T-helper 1 cell (primary cell): ENCODE measurements at places on chromosomes 4 and X.
A peak's percentile ranks its signal among the peaks of the same experiment; 100 is the strongest.

DNA sequence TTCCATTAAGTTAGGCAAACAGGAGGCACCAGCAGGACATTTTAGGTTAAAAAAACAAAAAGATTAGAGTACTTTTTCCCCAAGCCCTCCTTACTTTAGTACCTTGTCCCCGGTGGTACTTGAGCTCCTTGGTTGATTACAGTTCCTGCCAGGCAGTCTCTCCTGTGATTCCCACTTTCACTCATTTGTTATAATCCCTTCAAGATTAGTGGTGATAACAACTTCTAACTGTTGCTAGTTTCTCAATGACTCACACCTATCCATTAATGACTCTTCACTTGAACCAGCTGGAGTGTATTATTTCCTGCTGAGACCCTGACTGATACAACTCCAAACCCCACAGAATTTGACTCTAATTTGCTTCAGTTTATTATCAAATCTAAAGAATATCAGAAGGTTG is 765.0 kb upstream of the DIAPH2 start:
- no peak for DNase-seq

DNA sequence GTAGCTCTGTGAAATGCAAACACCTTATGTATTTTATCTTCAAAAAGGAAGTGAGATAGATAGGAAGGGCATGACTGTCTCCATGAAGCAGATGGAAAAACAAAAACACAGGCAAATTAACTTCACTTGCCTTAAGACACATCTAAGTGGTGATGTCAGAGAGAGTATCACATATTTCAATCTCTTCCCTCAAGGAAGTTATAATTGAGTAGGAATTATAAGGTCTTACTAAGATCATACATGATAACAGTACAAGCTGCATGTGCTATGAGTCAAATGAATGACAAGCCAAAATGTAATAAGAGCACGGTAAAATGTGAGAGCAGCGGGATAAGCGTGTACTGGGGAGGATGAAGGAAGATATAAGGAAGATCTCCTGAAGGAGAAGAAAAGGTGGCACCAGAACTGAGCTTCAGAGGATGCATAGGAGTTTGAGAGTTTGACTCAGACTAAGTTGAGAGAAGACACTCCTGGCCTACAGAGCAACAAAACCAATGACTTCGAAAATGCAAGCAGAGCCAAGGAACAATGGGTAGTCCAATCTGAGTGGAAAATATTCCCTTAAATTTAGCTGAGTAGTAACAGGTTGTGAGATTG is 43.3 kb upstream of the GALNT7 start:
- no peak for DNase-seq

DNA sequence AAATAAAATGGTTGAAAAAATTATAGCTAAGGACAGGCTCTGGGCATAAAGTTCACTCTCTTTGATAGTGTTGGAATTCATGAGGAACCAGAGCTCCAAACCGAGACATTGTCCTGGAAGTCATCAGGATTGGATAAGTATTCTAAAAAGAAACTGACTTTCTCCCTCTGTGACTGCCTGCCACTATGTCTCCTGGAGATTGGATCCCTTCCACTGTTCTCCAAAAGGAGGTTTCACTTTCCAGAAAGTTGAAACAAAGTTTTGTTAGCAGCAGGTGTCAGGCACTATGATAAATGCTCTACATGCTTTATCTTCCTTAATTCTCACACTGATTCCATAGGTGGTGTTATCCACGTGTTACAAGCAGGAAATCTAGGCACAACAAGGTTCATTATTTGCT is 16.8 kb downstream of the BANK1 start:
- no peak for DNase-seq

GRCh38 chr4:16707874-16708273 is 190.6 kb downstream of the LDB2 start:
- DNase-seq, result no peak

- DNase-seq, result no peak
Measured at GRCh38 chr4:75144475-75144874, 211.6 kb downstream of the PARM1 start.

GRCh38 chrX:19866626-19867410 is 20.6 kb downstream of the SH3KBP1 start:
- DNase-seq, result no peak

- DNase-seq, result no peak
Measured at GRCh38 chr4:184514121-184514988, 40.0 kb upstream of the IRF2 start.

- DNase-seq, result no peak
Measured at GRCh38 chr4:176052744-176053143, 12.9 kb upstream of the WDR17 start.

GRCh38 chr4:53563824-53564223 is 27.5 kb downstream of the LNX1 start:
- DNase-seq, result no peak

DNA sequence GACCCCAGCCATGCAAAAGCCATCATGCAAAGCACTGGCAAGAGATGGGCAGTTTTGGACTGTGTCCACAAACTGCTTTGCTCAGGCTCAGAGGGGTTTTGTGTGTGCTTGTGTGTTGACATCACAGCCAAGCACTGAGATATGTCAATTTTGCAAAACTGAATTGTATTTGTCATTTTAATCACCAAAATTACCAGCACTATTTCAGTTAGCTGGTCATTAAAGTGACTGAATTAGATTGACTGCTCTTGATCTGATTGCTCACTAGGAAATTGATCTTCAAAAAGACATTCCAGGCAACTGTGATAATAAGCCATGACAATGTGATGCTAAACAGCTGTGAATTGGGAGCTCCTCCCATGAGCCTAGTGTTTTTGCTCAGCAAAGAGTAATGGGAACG is 337.3 kb upstream of the GNPDA2 start:
- DNase-seq, result no peak

GRCh38 chrX:73447311-73447794 is 500 bp downstream of the CDX4 start:
- DNase-seq, result no peak

- DNase-seq, result peak; percentile 9
Measured at GRCh38 chrX:119067023-119067739, 5.6 kb upstream of the CT47C1 start.

- no peak for DNase-seq
Measured at GRCh38 chr4:3386526-3386925, 55.2 kb upstream of the HGFAC start.
